ENCODE measurements at places on chromosomes 5 and 9.

DNA sequence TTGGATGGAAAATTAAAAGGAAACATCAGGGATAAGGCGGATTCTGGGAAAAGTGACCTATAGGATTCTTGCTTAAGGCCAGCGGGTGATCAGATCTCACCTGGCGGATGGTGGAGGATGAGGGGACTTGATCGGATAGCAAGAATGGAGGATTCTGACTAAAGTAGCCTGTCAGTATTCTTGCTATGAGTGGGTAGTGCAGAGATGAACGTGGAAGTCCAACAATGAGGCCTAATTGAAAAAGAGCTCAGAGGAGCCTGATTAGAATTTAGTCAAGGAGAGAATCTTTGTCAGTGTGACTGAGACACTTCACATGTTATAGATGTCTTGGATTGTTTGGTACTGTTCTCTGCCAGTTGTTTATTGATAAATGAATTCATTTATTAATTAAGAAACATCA, 24.9 kb downstream of the CAST start:
- DNase-seq = no peak

DNA sequence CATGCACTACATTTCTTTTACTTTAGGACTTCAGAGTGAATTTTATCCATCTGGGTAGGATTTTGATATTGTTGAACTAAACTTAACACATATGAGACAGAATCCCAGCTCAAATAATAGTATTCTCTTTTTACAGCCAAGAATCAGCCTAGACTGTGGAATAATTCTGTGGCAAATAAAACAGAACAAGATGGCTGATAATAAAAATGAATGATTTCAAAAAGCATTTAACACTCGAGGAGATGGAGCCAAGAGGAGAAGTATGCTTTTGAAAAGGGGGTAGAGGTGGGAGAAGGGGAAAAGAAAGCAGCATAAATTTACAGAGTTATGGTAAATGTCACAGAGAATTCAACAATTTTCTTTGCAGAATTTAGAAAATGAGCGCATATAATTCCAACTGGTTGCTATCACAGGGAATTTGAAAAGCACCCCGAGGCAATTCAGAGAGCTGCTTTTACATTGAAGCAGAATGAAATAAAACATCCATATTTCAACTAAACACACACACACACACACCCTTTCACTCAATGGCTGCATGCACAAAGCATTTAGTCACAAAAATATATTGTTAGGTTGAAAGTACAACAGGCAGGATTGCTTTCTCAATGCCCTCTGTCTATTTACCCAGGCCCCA, 60.2 kb upstream of the DMAC1 start:
- DNase-seq = no peak

DNA sequence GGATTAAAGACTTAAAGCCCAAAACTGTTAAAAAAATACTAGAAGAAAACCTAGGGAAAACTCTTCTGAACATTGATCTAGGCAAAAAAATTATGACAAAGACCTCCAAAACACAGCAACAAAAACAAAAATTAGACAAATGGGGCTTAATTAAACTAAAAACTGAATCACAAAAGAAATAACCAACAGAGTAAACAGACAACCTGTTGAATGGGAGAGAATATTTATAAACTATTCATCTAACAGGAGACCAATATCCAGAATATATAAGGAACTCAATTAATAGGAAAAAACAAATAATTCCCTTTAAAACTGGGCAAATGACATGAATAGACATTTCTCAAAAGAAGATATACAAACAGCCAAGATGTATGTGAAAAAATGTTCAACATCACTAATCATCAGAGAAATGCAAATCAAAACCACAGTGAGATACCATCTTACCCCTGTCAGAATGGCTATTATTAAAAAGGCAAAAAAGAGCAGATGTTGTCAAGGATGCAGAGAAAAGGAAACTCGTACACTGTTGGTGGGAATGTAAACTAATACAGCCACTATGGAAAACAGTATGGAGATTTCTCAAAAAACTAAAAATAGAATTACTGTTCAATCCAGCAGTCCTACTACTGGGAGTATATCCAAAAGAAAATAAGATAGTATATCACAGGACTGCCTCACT, 50.2 kb upstream of the TLX3 start:
- DNase-seq = no peak

GRCh38 chr5:135027266-135027696, 6.7 kb downstream of the PITX1 start:
- DNase-seq = no peak
